Skeletal muscle cell (primary cell): ENCODE measurements at places on chromosomes 7 and 10.

- DNase-seq = no peak
Observed at GRCh38 chr7:136976504-136977251, 108.2 kb downstream of the CHRM2 start.

DNA sequence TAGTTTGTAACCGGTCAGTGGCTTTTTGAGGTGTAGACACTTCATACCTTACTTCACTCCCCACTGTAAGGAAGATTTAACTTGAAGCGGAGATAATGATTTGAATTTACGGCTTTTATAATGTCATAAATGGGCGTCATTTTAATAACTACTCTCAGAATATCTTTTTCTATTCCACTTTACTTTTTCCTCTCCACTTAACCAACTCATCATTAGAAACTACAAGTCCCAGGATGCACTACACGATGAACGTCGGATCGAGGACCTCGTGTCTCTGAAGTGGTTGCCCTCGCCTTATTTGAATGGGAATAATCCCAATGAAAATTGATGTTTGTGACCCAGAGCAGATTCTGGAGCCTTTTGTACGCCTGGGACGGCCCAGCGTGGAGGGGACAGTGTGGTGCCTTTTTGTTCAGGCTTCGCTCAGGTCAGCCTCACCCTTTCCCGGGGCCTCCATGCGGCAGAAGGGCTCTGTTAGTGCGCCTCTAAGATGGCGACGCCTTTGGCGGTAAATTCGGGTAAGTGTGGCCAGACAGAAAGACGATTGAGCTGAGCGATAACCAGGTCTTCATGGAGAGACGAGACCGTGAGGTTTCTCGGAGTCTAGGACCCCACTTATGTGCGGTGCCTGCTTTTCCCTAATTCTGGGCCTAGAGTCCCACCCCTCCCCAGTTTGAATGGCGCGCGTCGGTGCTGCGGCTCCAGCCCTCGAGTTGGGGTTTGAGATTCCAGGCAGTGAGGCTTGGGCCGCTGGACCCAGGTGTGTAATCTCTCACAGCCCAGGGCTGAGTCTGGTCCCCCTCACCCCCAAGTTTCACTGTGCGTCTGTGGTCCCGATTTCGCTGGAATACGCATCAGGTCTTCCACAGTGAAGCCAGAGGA lies at the start of gene NUP205:
NUP205 (plus strand) TSS at position 463 of the 882 bp plus-strand sequence; CDS start at position 491, 28 bp downstream.
- peak; percentile 48 for DNase-seq

DNA sequence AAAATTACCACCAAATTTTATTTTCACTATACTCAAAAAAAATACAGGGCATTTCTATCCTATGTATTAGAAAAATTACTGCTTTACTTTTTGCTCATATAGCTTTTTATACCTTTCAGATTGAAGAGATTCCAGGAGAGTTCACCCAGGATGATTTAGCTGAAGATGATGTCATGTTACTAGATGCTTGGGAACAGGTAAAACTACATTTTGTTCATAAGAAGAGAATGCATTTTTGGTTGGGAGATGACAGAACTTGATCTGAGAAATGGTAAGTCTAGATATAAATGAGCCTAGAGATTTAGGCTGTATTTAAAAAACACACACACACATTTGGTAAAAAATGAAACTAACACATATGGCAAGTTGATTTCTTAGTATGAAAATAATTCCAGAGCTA lies 38.1 kb upstream of the ARL4A start:
- no peak for DNase-seq

GRCh38 chr10:598415-599170 lies 90.9 kb downstream of the DIP2C start:
- DNase-seq = peak; percentile 81

DNA sequence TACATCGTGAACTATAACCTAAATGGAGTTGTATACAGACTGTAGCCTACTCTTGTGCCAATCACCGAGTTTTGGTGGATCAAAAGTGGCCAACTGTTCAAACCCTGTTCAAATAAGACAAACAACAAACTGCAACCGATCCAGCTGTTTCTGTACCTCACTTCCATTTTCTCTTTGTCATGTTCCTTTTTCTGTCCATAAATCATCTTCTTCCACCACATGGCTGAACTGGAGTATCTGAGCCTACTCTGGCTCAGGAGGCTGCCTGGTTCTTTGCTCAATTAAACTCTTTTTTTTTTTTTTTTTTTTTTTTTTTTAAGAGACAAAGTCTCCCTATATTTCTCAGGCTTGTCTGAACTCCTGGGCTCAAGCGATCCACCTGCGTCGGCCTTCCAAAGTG lies 59.0 kb upstream of the NPVF start:
- no peak for DNase-seq

- DNase-seq = no peak
Observed at GRCh38 chr10:76115131-76115470, 683.7 kb downstream of the LRMDA start.

- DNase-seq = no peak
Observed at GRCh38 chr7:108418946-108419345, 37.3 kb downstream of the NRCAM start.

- DNase-seq = no peak
Observed at GRCh38 chr10:63633677-63634487, 112.7 kb downstream of the REEP3 start.

DNA sequence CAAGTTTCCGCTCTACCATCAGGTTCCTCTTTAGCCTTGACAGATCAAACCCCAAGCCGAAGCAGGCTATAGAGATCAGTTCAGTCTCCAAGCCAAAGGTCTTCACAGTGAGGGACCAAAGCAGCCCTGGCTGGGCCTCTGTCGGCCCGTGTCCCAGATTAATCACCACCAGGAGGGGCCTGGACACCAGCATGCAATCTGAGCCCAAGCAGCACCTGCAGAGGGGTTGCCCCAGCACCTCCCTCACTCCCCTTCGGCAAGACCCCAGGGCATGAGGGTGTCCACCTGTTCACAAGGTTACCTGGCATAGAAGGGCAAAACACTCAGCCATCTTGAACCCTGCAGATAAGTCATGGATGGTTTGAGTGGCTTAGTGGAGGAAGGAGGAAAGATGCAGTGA lies 36.0 kb downstream of the FBXW4 start:
- no peak for DNase-seq

GRCh38 chr10:99917963-99918825 lies 91.6 kb downstream of the DNMBP start:
- DNase-seq = no peak

GRCh38 chr7:110647266-110647665 lies 443.7 kb upstream of the LRRN3 start:
- no peak for DNase-seq

DNA sequence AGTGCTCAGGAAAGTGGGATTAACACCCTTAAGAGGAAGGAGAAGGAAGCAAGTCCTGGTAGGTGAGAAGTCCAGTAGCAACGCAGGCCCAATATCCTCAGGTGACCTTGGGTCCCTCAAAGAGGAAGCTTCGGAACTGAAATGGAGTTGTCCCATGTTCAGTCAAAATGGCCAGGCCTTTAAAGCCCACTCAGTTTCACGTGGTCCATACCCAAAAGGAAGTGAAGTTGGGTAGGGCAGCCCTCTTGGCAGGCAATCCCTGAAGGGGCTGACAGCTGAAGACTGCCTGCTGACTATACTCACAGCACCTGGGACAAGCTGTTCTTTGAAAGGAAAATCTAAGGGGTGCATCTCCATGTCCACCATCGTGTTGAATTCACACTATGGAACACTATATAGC lies 3.0 kb downstream of the GSAP start:
- no peak for DNase-seq

- DNase-seq = no peak
Observed at GRCh38 chr7:46539892-46540483, 618.9 kb upstream of the IGFBP3 start.

- DNase-seq = no peak
Observed at GRCh38 chr7:42181566-42181965, 55.4 kb downstream of the GLI3 start.

DNA sequence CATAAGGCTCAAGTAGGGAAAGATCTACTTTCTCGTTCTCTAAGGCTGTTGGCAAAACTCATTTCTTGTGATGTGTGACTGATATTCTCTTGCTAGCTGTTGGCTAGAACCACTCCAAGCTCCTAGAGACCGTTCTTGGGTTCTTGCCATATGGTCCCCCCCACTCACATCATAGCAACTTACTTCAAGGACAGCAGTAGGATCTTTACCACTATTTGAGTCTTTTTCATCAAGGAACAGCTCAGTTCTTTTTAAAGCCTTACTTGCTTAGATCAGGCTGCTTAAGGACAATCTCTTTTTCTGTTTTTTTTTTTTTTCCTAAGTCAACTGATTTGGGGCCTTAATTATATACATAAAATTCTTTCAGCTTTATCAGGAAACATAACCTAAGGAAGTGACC lies 251.1 kb downstream of the GPR37 start:
- DNase-seq = no peak

DNA sequence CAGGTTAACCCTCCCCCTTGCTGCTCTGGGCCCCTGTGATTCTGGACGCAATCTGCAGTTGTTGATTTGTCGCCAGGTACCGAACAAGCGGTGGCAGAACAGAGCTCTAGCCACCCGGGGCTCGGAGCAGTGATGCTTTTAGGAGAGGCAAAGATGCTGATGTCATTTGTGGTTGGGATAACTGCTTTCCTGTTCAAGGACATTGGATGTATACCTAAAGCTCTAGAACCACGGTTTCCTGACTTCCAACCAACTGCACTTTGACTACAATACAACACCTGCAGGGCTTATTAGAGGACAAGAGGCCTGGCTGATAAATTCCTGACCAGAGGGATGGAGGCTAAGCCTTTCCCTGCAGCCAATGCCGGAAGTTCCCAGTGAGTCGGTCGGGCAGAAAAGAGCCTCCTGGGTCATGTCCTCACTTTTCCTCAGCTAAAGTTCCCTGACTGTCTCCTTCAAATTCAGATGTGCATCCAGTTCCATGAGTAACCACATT lies 6.5 kb upstream of the RBM20 start:
- no peak for DNase-seq

DNA sequence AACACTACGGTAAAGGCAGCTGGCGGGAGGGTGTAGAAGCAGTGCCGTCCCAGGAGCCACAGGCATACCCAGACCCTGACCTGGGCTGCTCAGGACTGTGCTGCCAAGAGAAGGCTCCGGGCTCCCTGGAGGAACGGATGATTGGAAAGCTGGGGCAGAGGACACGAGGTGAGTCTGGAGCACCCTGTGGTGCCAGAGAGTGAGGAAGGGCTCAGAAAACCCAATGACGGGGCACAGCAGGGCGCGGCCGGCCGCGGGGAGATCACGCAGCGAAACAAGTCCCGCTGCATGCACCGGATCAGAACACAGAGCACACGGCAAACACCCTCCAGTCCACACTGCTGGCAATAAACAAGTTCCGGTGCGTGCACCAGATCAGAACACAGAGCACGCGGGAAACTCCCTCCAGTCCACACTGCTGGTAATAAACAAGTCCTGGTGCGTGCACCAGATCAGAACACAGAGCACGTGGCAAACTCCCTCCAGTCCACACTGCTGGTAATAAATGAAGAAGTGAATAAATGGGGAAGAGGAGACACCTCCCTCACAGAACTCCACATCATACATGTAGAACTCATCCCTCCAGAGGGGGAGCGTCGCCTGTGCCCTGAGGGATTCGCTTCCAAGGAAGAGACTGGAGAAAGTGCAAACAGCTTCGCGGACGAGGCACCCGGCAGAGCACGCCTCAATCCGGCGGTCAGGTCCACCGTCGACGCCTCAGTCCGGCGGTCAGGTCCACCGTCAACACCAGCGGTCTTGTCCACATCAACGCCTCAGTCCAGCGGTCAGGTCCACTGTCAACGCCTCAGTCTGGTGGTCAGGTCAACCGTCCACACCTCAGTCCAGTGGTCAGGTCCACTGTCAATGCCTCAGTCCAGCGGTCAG lies 265.0 kb downstream of the MAD1L1 start:
- DNase-seq = no peak

DNA sequence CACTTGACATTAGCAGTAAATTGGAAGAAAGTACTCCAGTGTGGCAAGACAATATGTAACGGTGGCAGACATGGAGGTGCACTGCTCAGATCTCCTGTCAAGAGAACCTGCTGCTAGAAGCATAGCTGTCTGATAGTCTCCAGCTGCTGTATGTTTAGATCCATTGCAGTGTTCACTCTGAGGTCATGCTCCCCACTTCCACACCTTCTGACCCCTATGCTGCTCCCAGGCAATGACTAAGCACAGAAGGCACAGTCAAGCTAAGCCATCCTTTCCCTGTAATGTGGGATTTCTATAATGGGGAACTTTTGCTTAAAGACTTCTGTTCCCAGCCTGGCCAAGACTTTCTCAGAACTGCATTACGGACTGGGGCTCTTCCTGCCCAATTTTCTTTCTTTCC lies 315.8 kb downstream of the HPSE2 start:
- no peak for DNase-seq

- DNase-seq = no peak
Observed at GRCh38 chr7:98236355-98237185, 15.5 kb downstream of the TECPR1 start.

DNA sequence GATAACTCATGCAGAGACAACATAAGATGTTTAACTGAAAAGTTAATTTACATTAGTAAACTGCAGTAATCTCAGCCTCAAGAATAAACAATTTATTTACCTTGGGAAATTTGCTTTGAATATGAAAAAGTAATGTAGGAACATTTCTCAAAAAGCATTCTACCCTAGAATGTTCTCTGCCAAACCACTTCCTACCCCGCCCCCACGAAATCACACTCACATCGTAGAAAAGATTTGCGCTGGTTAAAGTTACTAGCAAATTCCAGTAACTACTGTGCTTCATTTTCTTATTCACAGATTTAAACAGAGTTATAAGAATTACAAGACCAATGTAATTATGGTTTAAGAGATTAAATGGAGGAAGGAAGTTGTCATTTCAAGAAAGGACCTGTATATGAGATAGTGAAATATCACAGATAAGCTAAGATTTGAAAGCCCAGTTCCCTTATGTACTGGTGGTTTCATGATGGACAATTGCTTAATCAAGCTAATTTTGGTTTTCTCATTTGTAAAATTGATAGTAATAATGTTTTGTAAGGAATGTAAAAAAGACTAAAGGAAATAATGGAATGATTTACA lies 175.4 kb downstream of the GNAI1 start:
- no peak for DNase-seq

DNA sequence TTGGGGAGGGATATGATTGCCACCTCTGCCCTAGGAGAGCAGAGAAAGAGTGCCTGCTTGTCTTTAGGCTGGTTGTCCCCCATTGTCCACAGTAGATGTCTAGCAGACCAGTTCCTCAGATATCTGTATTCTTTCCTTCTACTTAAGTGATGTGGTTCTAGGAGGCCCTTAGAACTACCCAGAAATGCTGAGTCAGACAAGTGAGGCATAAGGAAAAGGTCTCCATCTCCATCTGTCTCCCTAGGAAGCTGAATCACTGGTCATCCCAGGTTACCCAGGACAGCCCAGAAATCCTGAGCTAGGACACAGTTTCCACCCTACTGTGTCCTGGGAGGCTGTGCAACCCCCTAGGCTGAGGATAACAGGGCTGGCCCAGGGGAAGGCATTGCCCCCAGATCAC lies 93.4 kb upstream of the INHBA start:
- DNase-seq = peak; percentile 4

GRCh38 chr7:7148798-7149481 lies 33.4 kb upstream of the C1GALT1 start:
- no peak for DNase-seq
